ENCODE measurements at places on chromosomes 12 and 14.

DNA sequence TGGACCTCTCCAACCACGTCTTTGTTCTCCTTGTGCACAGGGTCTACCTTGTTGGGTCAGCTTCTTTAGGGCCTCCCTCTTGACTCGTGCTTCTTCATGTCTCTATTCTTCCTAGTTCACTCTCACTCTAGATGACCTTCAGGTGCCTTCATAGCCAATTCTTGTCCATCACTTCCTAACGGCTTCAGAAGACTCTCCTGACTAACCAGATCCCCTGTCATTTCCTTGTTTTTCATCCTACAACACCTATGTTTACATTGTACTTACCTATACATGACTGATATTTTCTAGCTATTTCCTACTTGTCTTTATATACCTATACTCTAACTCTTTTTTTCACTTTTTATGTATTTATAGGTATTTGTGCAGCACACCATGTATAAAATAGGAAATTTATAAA is 117.1 kb downstream of the RPS6KA5 start:
- DNase-seq: no peak

- no peak for DNase-seq
These were observed 37.8 kb upstream of the OR4E1 start for GRCh38 chr14:21711360-21711961.

GRCh38 chr14:103326078-103326477 is 8.0 kb upstream of the EIF5 start:
- no peak for DNase-seq

- no peak for DNase-seq
These were observed 244.7 kb downstream of the KCNH5 start for GRCh38 chr14:62800577-62800976.

GRCh38 chr12:92029136-92029535 is 116.5 kb downstream of the BTG1 start:
- DNase-seq: no peak

DNA sequence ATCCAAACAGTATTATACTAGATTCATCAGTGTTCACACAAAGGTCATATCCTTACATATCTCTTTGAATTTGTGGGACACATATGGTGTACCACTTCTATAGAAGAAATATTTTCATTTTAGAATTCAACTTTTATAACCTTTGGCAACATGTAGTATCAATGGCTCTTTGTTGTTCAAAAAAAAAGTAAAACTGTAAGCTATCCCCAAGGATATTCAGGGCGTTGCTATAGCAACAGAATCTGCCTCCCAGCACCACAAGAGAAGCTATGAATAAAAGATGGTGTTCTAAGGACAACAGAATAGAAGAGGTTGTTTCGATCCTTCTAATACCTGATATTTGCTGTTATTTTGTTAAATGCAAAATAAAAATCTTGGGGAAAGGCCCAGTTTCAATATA is 139.3 kb downstream of the BRMS1L start:
- DNase-seq: no peak

DNA sequence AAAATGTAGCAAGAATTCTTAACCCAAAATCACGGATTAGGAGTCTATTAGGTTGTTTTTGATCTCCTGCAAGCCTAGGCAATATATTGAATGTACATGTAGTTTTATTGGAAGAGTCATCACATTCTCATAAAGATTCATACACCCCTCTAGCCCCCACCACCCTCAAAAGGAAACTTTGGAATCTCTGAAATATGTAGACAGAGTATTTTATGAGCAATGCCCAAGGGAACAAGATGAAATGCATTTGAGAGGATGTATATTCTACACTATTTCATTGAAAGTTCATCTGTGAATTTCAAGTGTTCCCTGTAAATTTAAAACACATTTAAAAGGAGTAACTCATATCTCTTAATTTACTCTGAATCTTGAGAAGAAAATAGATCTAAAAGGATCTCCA is 103.7 kb downstream of the SYT1 start:
- no peak for DNase-seq

DNA sequence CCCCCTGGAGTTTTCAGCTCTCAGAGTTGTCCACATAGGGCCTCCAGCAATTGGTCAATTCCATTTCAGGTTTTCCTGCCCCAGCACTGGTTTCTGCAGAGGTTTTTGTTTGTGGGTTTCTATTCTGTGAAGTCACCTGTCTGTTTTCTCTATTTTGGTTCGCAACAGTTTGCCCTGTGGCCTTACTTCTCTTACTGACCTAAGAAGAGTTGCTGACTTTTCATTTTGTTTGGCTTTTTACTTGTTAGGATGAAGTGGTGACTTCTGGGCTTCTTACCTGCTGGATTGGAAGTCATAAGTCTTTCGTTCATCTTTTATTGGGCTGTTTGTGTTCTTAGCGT is 196.4 kb upstream of the PARP11 start:
- no peak for DNase-seq

DNA sequence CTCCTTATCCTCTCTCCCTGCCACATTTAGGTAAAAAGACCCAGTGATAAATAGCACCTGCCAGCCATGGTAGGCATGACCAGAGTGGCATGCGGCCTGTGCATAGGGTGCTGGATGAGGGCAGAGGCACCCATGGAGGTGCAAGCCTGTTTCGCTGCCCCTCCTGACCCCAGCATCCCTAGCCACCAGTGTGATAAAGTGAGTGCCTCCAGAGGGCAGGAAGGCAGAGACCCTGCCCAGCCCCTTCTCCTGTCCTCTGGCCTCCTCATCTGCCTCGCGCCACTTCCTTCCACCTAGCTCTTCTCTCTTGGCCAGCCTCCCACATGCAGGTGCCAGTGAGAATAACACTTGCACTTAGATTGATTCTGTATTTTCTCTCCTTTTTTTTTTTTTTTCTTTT is 108.3 kb upstream of the FUT8 start:
- no peak for DNase-seq

DNA sequence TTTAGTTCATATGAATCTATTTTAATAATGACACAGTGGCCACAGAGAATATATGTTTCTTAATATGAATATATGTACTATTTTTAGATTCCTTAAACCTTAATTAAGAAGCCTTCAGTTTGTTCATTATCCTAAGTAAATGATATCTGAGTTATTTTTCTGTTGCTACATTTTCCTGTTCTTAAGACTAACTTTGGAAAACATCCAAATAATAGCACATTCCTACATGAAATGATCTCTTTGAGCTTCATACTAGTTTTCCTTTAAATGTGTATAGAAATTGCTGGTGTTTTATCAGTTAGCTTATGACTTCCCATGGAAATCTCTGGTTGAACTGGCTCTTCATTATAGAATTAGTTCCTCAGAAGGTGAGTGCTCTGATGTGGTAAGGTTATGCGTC is 72.1 kb downstream of the POLR3B start:
- DNase-seq: no peak

DNA sequence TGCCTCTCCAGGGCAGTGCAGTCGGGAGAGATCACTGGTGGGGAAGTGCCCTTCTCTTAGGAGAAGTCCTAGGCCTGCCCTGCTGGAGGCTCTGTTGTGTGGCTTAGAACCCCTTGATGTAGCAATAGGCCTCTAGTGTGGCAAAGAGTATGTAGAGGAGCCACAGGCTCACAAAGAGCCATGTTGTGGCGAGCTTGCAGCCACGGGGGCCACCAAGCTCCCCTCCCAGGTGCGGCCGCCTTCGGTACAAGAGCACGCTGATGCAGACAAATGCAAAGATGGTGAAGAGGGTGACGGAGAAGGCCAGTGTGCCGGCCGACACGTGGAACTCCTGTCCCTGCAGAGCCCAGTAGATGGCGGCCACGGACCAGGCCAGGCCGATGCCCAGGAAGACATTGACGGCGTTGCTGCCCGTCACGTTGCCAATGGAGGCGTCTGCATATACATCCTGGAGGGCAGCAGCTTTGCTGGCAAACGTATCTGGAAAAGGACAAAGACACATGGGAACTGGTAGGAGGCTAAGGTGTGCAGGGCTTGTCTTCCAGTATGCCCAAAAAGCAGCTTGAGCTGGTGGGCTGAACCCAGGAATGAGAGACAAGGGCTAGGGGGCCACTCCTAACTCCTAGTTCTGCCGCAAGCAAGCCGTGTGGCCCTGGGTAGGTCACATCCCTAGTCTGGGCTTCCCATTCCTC is 142.8 kb downstream of the SLC8A3 start:
- no peak for DNase-seq

- no peak for DNase-seq
These were observed 103.9 kb upstream of the RFLNA start for GRCh38 chr12:124191024-124191359.

DNA sequence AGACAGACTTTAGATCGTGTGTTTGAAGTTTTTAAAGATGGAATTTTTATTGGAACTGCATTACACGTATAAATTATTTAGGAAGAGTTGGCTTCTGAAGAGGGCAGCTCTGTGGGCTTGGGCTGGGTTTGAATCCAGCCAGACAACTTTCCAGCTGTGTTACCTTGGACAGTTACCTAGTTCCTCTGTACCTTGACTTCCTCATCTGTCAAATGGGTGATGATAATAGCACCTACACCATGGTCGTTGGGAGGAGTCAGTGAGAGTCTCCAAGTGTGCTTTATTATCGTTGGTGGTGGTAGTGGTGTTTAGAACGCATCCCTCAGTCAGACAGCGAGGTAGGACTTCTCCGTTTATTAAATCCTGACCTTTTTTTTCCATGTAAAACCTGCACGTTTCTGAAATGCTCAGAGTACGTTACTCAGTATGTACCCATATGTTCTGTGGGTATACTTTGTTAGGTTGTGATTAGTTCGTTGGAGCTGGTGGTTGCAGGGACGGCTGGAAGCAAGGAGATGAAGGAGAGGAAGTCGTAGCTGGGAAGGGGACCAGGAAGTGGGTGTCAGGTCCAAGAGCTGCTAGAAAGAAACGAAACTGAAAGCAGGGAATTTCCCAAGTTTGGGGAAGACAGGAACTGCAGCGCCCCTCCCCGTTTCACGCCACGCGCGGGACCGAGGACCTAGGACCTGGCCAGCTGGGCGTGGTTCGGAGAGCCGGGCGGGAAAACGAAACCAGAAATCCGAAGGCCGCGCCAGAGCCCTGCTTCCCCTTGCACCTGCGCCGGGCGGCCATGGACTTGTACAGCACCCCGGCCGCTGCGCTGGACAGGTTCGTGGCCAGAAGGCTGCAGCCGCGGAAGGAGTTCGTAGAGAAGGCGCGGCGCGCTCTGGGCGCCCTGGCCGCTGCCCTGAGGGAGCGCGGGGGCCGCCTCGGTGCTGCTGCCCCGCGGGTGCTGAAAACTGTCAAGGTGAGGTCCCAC is at the start of gene OAS3:
OAS3 (plus strand) TSS at position 734 of the 979 bp plus-strand sequence; CDS start at position 791, 57 bp downstream.
- peak; percentile 48 for DNase-seq

- no peak for DNase-seq
These were observed 46.8 kb downstream of the RNF34 start for GRCh38 chr12:121446750-121447149.

DNA sequence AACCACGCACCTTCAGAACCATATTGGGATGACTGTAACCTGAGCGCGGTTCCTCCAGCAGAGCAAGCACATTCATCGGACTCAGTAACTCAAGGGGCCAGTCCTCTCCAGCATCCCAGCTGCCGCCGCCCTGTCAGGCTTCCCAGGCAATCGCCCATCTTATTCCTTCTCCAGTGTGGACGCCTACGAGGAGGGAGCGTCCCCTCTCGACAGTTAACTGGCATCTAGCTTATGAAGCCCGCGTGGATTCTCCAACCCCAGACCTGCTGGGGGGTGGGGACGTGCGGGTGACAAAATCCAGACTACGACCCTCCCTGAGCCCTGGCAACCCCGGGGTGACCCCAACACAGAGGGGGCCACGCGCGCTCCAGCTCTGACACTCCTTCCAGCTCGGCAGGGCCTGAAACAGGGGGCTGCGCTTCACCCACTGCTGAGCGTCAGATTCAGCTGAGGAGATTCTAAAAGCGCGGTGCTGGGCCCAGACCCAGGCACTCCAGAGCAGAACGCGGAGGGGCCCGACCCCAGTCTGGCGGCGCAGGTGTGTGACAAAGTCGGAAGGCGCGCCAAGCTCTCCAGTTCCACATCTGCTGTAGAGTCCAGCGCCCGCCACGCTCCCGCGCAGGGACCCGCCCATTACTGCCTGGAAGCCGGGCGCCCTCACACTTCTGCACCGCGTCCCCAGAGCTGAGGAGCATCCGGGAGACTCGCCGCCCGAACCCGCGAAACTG is 43.9 kb upstream of the ESR2 start:
- peak; percentile 7 for DNase-seq

- DNase-seq: no peak
These were observed 613.0 kb downstream of the DIO2 start for GRCh38 chr14:79598339-79598738.

GRCh38 chr12:117498256-117498655 is 136.8 kb upstream of the NOS1 start:
- DNase-seq: no peak

- no peak for DNase-seq
These were observed 102.2 kb downstream of the WSCD2 start for GRCh38 chr12:108231109-108231905.

GRCh38 chr12:69966409-69966808 is 141.4 kb downstream of the MYRFL start:
- no peak for DNase-seq

DNA sequence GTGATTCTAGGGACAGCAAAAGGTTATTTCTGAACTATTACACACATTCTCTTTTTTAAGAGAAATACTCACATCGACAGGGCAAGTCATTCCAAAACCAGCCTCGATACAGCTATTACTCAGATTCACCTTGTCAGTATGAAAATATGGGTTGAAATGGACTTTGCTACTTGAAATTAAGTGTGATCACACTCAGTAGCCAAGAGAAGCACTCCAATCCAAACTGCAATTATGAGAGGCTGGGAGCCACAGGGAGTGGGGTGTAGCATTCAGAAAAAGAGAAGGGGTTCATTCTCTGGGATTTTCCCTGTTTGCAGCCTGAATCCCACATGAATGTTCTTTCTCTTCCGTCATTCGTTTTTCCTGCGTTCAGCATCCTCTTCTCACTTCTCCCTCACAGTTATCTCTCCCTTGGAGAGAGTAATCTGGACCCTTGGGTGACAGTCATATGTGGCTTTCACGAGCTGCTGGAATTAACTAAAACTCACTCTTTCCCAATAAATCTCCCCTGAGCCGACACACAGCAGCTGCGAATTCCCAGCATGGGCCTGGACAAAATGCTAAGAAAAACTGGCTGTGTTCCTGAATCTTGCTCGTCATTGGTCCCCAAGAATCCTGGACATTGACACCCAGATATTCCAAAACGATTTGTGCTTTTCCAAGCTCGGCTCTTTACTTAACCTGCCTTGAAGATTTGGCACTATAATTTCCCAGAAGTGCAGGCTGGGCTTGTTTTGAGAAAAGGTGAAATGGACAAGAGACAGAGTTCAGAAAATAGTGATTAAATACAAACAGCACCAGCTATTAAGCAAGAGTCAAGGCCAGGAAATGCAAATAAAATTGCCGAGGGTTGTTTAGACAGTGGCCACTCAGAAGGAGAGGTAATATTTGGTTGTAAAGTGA is 199.5 kb upstream of the PLEKHG7 start:
- no peak for DNase-seq

- no peak for DNase-seq
These were observed at the start of gene C12orf56 for GRCh38 chr12:64390275-64390851. Gene C12orf56, minus strand, starts transcription at chr12:64390758. Its CDS starts 193 bp downstream, at chr12:64390565.

GRCh38 chr12:87233671-87234070 is 795.5 kb downstream of the C12orf50 start:
- no peak for DNase-seq

All from GM12892 (cell line).